Left cardiac atrium (tissue), 4 donors: ENCODE measurements at places on chromosomes 13 and 19. TPM values are rescaled to one million over a fixed set of nuclear protein-coding genes. Genes with fewer than 3 reads are reported as not detected.

The FZR1 gene
- total RNA-seq: 19.5 TPM

The ZNF333 gene
- total RNA-seq: 7.2 TPM

The FGF22 gene
- 0.44 TPM for total RNA-seq

The CGB5 gene
- not detected for total RNA-seq

- DNase-seq: peak; percentile 51
Observed at GRCh38 chr13:49935171-49936074, 717 bp downstream of the SPRYD7 start.
